ENCODE measurements at places on chromosomes 6 and 20.
A peak's percentile ranks its signal among the peaks of the same experiment; 100 is the strongest.

- no peak for DNase-seq
Observed at GRCh38 chr6:151101816-151102694, 137.7 kb upstream of the AKAP12 start.

GRCh38 chr20:34061695-34062094 is 50.3 kb downstream of the EIF2S2 start:
- DNase-seq: no peak

GRCh38 chr6:152750694-152751093 is at the start of gene VIP:
Gene VIP (plus strand): TSS chr6:152750797. CDS start chr6:152752178, 1,381 bp downstream.
- DNase-seq: peak; percentile 29

DNA sequence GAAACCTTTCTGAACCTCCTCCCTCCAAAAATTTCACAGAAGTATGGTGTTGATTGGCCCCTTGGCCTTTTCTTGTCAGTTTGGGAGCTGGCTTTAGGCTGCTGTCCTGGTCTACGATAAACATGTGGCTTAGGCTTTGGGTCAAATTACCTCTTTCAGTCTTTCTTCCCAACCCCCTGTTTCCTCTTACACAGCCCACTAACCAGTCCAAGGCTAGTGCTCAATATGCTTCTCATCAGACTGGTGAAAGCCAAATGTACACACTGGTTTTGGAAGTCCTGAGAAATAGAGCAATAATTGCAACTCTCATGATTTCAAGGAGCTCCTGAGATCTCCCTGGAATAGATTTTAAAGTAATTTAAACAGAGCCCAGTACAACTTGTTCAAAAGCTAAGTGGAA is 933.7 kb upstream of the GJE1 start:
- no peak for DNase-seq

GRCh38 chr6:3210024-3210610 is 17.3 kb downstream of the TUBB2B start:
- no peak for DNase-seq

DNA sequence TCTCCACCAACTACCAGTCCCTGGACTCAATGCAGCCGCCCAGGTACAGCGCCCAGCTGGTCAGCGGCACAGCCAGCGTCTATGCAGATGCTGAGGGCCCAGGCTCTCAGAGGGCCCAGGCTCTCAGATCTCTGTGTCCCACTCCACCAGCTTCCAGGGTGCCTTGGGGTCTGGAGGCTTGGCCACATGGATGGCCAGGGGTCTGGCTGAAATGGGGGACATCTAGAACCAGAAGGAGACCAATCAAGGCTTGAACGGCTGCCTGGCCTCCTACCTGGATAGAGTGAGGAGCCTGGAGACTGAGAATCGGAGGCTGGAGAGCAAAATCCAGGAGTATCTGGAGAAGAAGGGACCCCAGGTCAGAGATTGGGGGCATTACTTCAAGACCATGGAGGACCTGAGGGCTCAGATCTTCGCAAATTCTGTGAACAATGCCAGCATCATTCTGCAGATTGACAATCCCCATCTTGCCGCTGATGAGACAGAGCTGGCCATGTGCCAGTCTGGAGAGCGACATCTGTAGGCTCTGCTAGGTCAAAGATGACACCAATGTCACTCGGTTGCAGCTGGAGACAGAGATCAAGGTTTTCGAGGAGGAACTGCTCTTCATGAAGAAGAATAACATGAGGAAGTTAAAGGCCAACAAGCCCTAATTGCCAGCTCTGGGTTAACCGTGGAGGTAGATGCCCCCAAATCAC is 44.1 kb upstream of the GRM4 start:
- no peak for DNase-seq

- no peak for DNase-seq
Observed at GRCh38 chr6:166364456-166364855, 18.3 kb downstream of the MPC1 start.

DNA sequence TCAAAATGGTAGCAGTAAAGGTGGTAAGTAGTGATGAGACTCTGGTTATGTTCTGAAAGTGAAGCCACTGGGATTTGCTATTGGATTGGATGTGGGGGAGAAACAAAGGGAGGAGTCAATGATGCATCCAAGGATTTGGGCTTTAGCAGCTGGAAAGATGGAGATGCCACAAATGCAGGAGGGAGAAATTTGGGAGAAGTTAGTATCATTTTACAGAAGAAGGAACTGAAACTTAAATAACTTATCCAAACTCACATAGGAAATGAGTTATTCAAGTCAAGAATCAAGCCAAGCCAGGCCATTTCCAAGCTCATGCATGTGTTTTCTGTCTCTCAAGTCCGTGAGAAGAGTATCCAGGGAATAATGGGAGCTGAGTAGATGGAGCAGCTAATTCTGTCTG is 155.1 kb upstream of the TNFAIP3 start:
- no peak for DNase-seq

- DNase-seq: no peak
Observed at GRCh38 chr6:158649289-158650143, at the start of gene SYTL3. Gene SYTL3 (plus strand): TSS chr6:158650054. CDS start chr6:158663269, 13,215 bp downstream.

DNA sequence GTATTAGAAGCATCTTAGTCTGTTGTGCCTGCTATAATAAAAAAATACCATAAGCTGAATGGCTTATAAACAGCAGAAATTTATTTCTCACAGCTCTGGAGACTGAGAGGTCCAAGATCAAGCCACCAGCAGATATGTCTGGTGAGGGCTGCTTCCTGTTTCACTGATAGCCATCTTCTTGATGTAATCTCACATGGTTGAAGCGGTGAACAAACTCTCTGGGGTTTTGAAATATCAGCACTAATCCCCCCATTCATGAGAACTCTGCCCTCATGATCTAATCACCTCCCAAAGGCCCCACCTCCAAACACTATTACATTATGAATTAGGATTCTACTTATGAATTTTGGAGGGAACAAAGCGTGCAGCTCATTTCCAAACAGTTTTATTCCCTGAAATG is 11.6 kb upstream of the CLVS2 start:
- DNase-seq: no peak

GRCh38 chr6:138818496-138819194 is 22.8 kb downstream of the ECT2L start:
- DNase-seq: no peak

GRCh38 chr6:8192067-8192466 is 89.7 kb upstream of the EEF1E1 start:
- DNase-seq: peak; percentile 67

GRCh38 chr20:40958598-40958997 is 70.0 kb upstream of the TOP1 start:
- DNase-seq: no peak

GRCh38 chr20:2955257-2955970 is 82.1 kb downstream of the PTPRA start:
- DNase-seq: no peak

GRCh38 chr20:24763386-24764026 is 185.6 kb upstream of the CST7 start:
- no peak for DNase-seq

- peak; percentile 84 for DNase-seq
Observed at GRCh38 chr6:30744054-30744805, at the start of gene IER3. Gene IER3 (minus strand): TSS chr6:30744547. CDS start chr6:30744518, 29 bp downstream.

DNA sequence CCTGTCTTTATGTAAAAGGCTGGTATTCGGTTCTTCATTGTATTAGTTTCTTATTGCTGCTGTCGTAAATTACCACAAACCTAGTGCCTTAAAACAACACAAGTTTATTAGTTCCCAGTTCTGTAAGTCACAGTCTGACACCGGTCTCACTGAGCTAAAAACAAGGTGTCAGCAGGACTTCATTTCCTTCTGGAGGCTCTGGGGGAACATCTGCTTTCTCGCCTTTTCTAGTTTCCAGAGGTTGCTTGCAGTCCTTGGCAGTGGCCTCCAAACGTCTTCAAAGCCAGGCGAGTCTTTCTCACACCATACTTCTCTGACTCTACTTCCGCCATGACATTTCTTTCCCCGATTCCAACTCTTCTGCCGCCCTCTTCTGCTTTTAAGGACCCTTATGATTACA is 43.0 kb upstream of the ZFAND3 start:
- DNase-seq: no peak

- DNase-seq: no peak
Observed at GRCh38 chr6:10613077-10613476, 81.3 kb downstream of the C6orf52 start.

GRCh38 chr6:44268095-44268628 is 2.1 kb upstream of the TMEM151B start:
- DNase-seq: peak; percentile 82

DNA sequence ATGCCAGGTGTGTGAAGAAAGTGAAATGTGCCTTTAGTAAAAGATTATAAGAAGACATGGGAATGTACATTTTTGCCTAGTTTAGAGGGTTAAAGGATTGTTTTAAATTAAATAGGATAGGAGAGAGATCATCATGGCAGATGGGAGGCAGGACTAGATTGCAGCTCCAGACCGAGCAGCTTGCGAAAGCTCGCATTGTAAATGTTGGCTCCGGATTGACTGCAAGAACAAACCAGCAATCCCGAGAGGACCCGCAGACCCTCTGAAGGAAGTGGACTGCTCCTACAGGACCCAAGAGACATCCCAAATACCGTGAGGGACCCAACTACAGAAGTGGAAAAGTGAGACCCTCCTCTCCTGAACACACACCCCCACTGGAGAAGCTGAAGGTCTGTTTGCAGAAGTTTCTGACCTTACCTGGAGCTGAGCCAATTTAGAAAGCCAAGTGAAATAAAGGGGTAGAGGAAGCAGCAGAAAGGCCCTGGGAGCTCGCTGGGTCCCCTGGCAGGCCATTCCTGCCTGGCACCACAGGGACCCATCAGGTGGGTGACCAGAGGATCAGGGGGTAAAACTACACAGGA is 30.0 kb upstream of the TPD52L1 start:
- no peak for DNase-seq

GRCh38 chr20:14906908-14907434 is 569.6 kb upstream of the FLRT3 start:
- DNase-seq: no peak

DNA sequence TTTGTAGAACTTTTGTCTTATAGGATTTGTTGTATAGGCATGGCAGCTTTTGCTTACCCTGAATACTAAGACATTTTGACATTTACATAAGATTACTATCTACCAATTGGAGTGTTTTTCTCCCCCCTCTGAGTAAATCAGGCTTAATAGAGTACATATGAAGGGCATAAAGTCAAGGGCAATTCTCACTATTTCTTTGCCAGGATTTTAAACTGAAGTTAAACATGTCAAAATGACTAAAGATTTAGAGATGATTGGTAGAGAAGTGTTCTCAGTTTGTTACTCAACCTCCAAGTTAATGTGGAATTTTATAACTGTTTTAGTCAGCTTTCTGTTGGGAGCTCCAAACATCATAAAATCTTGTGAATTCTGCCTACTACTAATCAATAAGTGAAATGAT is 157.8 kb downstream of the CDKAL1 start:
- no peak for DNase-seq

DNA sequence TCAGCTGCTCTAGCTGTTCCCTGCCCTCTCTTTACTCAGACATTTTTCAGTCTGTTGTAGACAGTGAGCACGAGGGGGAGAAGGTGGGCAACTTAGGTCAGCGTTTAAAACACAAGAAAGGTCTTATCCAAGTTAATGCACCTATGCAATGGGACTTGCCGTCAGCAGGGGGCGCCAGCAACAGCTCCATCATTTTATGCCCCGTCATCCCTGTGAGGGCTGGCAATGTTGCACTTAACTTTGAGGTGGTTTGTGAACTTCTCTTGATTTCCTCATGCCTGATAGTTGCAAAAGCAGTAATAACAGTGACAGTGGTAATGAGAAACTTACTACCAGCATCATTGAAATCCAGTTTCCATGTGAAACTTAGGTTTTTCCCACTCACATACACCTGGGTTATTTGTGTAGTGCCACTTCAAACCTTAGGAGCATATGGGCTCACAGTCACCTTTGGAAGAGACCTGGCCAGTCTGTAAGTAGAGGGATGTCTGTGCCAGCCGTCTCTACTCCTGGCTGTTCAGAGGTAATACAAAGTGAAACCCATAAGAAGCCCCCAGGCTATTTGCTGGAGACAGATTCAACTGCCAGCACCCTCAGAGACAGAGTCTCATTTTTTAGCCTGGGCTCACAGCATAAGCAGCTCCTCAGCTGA is 44.9 kb upstream of the ID1 start:
- DNase-seq: peak; percentile 68

DNA sequence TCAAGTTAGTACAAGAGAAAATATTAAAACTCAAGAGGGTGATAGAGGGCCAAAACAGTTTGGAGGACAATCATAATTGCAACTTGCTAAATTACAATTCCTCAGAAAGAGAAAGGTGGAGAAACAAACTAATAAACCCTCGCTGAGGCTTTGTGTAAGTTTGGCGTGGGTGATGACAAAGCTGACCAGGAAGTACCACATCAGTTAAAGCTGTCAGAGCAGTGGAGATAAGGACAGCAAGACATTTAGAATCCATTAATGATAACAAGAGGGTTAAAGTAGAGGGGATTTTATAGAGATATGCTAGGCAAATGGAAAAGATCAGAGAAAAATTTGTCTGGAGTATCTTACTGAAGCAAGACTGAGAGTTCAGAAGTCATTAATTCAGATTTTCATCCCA is 334.4 kb downstream of the TFAP2B start:
- no peak for DNase-seq

All from cerebellar cortex (tissue), 1 donor.